ENCODE measurements at places on chromosomes 7 and 10. TPM values are rescaled to one million over a fixed set of nuclear protein-coding genes. Genes with fewer than 3 reads are reported as not detected.

Gene NPY4R2
- not detected for total RNA-seq

Gene MTPN
- total RNA-seq = 105 TPM

Gene KEL
- not detected for total RNA-seq

Gene CTAGE4
- 0.32 TPM for total RNA-seq

Gene DNAJC30
- 1.9 TPM for total RNA-seq

Gene CHRM2
- 3.0 TPM for total RNA-seq

Gene PSTK
- 7.3 TPM for total RNA-seq

Gene HABP2
- not detected for total RNA-seq

Gene URGCP
- 27.0 TPM for total RNA-seq

Gene KCP
- 0.34 TPM for total RNA-seq

Gene PTPRN2
- total RNA-seq = 0.34 TPM

Gene TRIM74
- not detected for total RNA-seq

Gene CCDC146
- 2.1 TPM for total RNA-seq

Gene RAMP3
- total RNA-seq = 0.17 TPM

Gene PON3
- total RNA-seq = under 0.01 TPM

Gene UNC5B
- 11.4 TPM for total RNA-seq

Gene FGL2
- total RNA-seq = 170 TPM

Gene ARF5
- total RNA-seq = 124 TPM

Data from bronchial smooth muscle cell (primary cell).